ENCODE measurements at places on chromosomes 1 and 21. TPM values are rescaled to one million over a fixed set of nuclear protein-coding genes. Genes with fewer than 3 reads are reported as not detected.
A peak's percentile ranks its signal among the peaks of the same experiment; 100 is the strongest.

DNA sequence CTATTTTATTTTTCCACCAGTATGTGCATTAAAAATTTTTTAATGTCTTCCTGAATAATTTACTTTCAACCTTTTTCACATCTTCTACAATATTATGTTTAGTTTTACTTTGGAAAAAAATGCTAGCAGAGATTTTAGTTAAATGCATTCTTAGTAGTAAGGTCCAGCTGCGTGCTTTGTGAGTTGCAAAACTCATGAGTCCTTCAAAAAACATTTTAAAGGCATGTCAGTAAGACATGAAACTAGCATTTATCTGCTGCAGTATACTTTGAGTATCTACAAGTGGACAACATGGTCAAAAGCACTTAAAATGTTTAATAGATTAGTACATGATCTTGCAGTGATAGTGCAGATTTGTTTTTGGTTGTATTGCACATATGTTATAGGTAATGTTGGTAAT, 139.0 kb downstream of the HS2ST1 start:
- DNase-seq: no peak

Gene LINGO4
- polyA plus RNA-seq: not detected

GRCh38 chr1:40988280-40988679, 8.8 kb downstream of the CTPS1 start:
- DNase-seq: no peak

- DNase-seq: no peak
These were observed 9.0 kb downstream of the BCAR3 start for GRCh38 chr1:93672477-93673162.

Gene CLCN6
- polyA plus RNA-seq: 3.4 TPM

Gene FCGR1A
- polyA plus RNA-seq: not detected

GRCh38 chr1:212247179-212247721, 38.0 kb upstream of the PPP2R5A start:
- DNase-seq: no peak

Gene OR2AK2
- polyA plus RNA-seq: not detected

GRCh38 chr1:203550846-203551245, 56.9 kb downstream of the OPTC start:
- no peak for DNase-seq

Gene EPHA10
- polyA plus RNA-seq: not detected

Gene MANEAL
- 0.48 TPM for polyA plus RNA-seq

DNA sequence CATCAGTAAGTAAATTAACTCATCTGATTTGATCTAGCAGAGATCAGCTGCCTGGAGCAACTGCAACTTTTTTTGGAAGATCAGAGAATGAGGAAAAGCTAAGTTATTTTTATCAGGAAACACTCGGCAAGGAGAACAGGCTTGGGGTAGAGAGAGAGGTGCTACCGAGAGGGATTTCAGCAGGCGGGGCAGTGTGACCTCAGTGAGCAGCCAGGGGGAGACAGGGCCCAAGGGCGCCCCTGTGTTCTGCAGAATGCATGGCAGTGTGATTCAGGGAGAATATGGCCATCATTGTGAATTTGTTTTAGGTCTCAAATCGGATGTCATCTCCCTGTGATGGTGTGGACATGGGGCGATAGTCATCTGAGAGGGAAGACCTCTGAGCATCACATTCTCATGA, 484.1 kb upstream of the VAMP3 start:
- DNase-seq: no peak

- DNase-seq: no peak
These were observed 53.7 kb downstream of the HSF2BP start for GRCh38 chr21:43605320-43606215.

DNA sequence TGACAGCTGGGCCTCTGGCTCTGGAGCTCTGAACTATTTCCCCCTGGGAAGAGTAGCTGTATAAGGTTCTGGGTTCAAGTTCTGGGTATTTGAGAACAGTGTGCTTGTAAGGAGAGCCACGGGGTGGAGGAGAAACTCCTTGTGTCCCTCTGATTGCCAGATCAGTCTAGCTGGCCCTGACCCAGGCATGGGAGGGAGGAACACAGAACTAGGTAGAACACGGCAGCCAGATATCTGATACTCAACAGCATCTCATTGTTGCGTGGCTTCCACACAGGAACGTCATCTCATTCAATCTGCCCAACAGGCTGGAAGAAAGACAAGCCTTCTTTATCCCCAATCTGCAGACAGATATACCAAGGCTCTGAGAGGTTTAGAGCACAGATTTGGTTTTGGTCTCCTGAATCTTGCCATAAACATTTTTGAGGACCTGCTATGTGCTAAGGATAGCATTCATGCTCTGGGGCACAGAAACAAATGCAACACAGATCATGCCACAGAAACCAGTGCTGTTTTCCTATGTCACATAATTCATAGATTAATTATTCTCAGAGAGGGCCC, 83.8 kb downstream of the PLXNA2 start:
- DNase-seq: no peak

DNA sequence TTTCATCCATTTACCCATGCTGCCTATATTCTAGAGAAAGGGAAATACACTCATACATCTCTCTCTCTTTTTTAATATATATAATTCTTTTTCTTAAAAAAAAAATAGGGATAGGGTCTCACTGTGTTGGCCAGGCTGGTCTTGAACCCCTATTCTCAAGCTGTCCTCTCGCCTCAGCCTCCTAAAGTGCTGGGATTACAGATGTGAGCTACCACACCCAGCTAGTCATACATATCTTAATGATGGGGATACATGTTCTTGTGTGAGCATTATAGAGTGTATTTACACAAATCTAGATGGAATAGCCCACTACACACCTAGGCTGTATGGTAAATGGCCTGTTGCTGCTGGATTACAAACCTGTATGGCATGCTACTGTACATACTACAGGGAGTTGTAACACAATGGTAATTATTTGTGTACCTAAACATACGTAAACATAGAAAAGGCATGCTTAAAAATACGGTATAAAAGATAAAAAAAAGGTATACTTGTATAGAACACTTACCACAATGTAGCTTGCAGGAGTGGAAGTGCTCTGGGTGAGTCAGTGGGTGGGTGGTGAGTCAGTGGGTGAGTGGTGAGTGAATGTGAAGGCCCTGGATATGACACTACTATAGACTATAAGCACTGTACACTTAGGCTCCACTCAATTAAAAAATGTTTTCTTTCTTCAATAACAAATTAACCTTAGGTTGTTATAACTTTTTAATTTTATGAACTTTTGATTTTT, 72.9 kb downstream of the IVNS1ABP start:
- peak; percentile 37 for DNase-seq
